ENCODE measurements at places on chromosomes 13 and 19.

DNA sequence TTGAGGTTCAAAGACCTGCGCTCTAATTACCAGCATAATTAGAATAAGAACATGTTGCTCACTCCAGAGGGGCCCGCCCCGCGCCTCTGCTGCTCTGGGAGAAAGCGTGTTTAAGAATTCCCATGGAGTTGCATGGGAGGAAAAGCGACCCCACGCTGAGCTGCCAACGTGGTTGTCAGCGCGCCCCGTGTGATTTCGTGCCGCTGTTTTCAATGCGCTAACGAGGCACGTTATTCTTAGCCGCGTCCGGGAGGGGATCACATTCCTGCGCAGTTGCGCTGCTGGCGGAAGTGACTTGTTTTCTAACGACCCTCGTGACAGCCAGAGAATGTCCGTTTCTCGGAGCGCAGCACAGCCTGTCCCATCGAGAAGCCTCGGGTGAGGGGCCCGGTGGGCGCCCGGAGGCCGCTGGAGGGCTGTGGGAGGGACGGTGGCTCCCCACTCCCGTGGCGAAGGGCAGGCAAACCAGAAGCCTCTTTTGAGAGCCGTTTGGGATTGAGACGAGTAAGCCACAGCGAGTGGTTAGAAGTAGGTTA lies 173.8 kb upstream of the SOX1 start:
- DNase-seq: no peak

- peak; percentile 66 for DNase-seq
Measured at GRCh38 chr13:92896842-92897241, 329.8 kb upstream of the GPC6 start.

GRCh38 chr19:53002479-53002878 lies 11.2 kb upstream of the ERVV-1 start:
- no peak for DNase-seq

- DNase-seq: no peak
Measured at GRCh38 chr13:41515491-41516139, 58.3 kb downstream of the RGCC start.

GRCh38 chr13:66224663-66225062 lies 1005.5 kb downstream of the PCDH9 start:
- DNase-seq: no peak

DNA sequence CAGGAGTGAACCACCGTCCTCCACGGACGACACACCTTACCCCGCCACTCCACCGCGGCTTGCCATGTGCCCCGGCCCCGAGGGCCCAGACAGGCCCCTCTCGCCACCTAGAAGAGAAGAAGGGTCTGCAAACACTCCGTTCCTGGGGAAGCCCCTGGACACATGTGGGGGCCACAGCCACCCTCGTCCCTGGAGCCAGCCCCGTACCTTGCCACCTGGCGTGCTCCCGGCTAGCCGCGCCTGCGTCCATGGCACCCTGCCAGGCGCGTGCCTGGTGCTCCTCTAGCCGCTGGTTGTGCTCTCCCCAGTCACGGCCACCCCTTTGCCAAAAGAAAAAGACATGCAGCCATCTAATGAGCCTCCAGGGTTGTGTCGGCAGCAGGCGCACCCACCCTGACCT lies 19.9 kb upstream of the TINCR start:
- DNase-seq: no peak

GRCh38 chr19:17473041-17473440 lies 2.7 kb downstream of the SLC27A1 start:
- DNase-seq: peak; percentile 74

GRCh38 chr19:33830264-33830663 lies 33.6 kb downstream of the KCTD15 start:
- DNase-seq: no peak

DNA sequence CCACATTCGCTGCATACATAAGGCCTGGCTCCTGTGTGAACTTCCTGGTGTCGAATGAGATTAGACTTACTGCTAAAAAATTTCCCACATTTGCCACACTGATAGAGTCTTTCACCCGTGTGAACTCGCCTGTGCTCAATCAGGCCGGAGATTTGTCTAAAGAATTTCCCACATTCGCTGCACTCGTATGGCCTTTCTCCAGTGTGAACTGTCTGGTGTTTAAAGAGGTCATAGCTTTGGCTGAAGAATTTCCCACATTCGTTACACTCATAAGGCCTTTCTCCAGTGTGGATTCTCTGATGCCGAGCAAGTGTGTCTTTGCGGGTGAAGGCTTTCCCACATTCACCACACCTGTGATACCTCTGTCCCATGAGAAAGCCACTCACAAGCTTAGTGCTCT lies 6.5 kb downstream of the ZNF671 start:
- no peak for DNase-seq

- DNase-seq: no peak
Measured at GRCh38 chr13:28641600-28641926, 17.4 kb upstream of the POMP start.

GRCh38 chr19:377801-378581 lies 31.0 kb downstream of the C2CD4C start:
- DNase-seq: no peak

GRCh38 chr13:81207636-81208035 lies 866.7 kb upstream of the SPRY2 start:
- DNase-seq: peak; percentile 14

GRCh38 chr13:110957181-110957884 lies 42.5 kb upstream of the ANKRD10 start:
- DNase-seq: no peak

GRCh38 chr13:87667686-87668085 lies 3.5 kb upstream of the SLITRK5 start:
- DNase-seq: peak; percentile 39

DNA sequence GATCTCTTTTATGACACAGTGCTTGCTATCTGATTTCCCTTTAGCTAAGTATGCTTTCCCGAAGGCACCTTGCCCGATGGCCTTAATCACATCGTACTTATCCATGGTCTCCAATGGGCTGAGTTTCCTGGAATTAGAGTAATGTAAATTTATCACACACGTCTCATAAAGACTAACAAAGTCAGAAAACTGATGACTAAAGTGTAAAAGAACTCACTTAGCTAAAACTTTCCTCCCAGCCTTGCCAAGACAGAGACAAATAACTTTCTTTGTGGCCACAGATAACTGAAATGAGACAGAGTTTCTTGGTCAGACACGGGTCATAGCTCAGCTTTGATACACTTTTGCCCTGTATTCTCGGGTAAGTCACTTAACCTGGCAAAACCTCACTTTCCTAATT lies 1.5 kb downstream of the NEK5 start:
- no peak for DNase-seq

DNA sequence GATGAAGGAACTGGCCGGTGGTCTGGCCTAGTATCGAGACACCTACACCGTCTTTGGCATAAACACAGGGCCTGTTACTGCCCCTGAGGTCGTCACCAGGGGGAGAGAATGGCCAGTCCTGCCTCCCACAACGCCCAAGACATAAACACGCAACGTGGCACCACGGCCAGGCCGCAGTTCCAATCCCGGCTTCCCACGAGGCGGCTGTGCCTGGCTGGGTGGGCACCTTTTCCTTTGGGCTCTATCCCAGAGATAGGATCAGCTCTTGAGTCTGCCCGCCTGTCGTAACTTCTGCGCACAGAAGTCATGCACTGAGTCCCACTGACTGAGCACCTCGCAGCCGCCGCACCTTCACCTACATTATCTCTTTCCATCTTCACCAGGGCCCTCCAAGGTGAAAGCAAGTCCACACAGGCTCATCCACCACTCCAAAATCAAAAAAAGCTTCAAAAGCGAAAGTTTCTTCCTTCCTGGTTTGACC lies 1.1 kb downstream of the MIER2 start:
- peak; percentile 51 for DNase-seq

- DNase-seq: no peak
Measured at GRCh38 chr13:94692030-94692429, 20.3 kb downstream of the SOX21 start.

- no peak for DNase-seq
Measured at GRCh38 chr19:31303262-31303815, 45.9 kb downstream of the TSHZ3 start.
